ENCODE measurements at places on chromosomes 13 and 19.
A peak's percentile ranks its signal among the peaks of the same experiment; 100 is the strongest.

- DNase-seq: no peak
Measured at GRCh38 chr19:7648265-7649014, 11.5 kb downstream of the STXBP2 start.

DNA sequence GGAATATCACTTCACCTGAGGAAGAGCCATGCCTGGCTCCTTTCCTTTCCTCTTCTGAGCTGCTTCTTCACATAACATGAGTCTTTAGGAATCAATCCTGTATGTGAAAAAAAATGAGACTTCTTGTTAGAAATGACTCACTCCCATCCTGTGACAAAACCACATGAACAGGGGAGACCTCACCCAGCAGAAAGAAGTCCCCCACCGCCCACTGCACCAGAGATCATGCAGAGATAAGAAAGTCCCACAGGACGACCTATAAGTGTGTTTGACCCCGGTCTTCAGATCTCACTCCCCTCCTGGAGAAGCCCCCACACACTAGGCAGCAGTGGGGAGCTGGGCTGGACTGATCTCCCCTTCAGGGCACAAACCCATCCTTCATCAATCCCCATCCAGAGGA is 7.8 kb downstream of the ZNF600 start:
- no peak for DNase-seq

GRCh38 chr13:25819856-25820530 is 231.8 kb downstream of the SHISA2 start:
- peak; percentile 71 for DNase-seq

DNA sequence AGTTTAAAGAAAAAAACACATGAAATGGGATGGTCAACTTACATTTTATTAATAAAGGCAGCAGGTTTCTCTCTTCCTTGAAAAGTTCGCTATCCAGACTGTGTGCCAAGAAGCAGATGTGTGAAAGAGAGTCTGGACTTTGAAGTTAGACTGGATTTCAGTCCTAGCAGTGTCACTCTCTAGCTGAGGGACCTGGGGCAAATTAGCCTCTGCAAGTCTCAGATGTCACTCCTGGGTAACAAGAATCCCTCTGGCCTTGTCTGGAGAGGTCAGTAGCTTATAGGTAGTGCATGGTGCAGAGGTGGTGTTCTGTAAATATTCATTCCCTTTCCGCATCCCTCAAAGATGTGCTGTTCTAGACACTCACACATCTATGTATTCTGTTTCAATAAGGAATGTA is 187.6 kb upstream of the RNF113B start:
- DNase-seq: no peak

GRCh38 chr13:113457510-113457909 is 4.2 kb upstream of the ADPRHL1 start:
- DNase-seq: no peak

DNA sequence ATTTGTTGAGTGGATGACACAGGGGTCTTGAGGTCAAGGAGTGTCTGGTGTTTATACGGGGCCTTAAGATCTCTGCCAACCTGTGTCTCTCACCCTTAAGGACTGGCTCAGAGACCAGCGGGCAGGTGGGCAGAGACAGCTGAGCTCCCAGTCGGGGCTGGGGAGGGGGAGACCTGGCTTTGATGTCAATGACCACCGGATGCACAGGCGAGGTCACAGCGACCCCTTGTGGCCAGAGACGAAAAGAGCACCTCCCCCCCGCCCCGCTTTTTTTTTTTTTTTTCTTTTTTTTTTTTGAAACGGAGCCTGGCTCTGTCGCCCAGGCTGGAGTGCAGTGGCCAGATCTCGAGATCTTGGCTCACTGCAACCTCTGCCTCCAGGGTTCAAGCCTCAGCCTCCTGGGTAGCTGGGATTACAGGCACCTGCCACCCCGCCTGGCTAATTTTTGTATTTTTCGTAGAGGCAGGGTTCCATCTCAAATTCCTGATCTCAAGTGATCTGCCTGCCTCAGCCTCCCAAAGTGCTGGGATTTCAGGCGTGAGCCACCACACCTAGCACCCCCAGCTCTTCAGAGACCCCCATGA is 12.1 kb upstream of the KLK14 start:
- peak; percentile 26 for DNase-seq

- no peak for DNase-seq
Measured at GRCh38 chr19:40294560-40294959, 9.4 kb upstream of the AKT2 start.

- peak; percentile 23 for DNase-seq
Measured at GRCh38 chr13:112113348-112113747, 46.4 kb downstream of the SOX1 start.

DNA sequence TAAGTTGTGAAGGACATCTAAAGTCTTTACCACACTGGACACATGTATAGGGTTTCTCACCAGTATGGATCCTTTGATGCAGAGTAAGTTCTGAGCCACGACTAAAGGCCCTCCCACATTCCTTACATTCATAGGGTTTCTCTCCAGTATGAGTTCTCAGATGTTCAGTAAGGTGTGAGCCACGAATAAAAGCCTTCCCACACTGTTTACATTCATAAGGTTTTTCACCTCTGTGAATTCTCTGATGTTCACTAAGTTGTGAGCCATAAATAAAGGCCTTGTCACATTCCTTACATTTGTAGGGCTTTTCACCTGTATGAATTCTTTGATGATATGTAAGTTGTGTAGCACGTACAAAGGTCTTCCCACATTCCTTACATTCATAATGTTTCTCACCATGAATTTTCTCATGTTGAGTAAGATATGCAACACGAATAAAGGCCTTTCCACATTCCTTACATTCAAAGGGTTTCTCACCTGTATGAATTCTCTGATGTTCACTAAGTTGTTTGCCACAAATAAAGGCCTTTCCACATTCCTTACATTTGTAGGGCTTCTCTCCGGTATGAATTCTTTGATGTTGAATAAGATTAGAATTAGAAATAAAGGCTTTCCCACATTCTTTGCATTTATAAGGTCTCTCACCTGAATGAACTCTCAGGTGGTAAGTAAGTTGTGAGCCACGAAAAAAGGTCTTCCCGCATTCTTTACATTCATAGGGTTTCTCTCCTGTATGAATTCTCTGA is 29.8 kb downstream of the ZNF571 start:
- DNase-seq: no peak

DNA sequence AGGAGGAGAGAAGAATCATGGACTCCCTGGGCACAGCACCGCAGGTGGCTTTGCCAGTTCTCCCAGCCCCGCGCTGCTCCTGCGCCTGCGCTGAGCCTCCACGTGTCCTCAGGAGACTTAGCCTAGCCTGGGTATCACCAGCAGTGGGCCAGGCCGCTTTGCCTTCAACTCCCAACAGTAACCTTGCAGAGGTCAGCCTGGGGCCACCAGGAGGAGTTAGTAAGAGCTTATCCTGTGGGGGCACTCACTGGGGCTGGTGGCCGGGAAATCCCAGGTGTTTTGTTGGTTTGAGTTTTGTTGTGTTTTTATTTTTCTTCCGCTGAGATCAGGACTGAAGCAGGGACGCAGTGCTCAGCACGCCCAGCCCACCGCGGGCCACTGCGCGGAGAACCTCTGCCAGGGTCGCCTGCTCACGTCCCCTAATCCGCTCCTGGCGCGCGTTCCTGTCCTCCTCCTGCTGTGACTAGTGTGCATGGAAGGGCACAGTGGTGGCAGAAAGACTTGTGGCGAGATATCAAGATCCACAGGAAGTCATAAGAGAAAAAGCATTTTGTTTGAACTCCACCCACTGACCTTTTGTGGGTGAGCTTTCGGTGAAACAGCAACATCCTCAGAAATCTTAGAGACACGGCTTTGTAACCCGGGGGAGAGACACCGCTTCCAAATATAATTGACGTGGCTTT is 207.4 kb upstream of the RFC3 start:
- peak; percentile 91 for DNase-seq

DNA sequence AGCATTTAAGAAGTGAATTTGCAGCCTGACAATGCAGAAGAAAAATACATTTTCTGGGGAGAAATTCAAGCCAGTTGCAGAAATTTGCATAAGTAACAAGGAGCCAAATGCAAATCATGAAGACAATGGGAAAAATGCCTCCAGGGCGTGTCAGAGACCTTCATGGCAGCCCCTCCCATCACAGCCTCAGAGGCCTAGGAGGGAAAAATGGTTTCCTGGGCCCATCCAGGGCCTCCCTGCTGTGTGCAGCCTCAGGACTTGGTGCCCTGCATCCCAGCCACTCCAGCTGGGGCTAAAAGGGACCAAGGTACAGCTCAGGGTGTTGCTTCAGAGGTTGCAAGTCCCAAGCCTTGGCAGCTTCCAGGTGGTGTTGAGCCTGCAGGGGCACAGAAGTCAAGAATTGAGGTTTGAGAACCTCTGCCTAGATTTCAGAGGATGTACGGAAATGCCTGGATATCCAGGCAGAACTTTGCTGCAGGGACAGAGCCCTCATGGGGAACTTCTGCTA is 16.7 kb upstream of the ITM2B start:
- no peak for DNase-seq

DNA sequence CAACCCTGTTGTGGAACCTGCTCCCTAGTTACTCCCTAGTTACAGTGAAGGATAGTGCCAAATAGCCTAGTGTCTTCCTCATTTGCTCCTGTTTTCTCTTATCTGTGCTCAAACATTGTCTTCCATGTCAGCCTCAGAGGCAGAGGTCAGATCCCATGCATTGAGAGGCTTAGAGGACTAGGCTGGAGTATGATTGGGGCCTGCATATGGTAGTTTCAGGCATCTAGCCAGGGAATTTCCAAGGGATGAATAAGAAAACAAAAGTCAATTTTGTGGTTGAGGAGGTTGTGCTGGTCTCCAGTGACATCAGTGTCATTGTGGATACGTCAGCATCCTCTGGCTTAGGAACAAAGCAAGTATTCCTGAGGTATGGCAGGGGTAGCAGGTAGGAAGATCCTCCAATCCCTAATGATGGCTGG is 9.4 kb downstream of the ZNF546 start:
- DNase-seq: no peak

DNA sequence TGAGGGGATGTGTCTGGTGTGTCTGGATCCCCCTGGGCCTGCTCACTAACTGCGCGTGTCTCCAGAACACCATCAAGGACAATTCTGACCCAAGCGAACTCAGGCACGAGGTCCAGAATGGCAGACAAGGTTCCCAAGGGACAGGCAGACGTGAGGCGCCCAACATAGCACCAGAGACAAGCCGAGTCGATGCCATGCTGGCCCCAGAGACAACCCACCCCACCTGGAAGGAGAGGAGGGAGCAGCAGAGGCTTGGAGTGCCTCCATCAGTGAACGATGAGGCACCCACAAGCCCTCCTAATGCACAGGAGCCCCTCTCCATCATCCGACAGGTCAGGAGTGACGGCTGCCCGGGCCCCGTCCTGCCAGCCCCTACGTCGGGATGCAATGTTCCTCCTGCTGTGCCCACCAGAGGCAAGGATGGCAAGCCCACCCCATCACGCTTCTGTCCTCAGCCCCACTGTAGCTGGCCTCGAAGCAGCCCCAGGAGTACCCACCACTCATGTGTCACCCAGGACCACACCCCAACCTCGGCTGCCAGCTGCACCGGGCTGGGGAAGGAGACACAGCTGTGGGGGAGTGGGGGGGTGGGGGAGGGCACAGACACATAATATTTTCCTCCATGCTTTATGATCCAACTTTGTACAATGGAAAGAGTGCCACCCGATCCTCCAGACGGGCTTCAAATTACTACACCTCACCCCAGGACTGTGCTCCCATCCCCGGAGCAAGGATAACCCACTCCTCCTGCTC is 11.8 kb downstream of the AP3D1 start:
- no peak for DNase-seq

Measured in NCI-H526 treated with DMSO at 0.1 percent for 48 hours (cell line).